ENCODE measurements at places on chromosomes 3 and 15.
A peak's percentile ranks its signal among the peaks of the same experiment; 100 is the strongest.

DNA sequence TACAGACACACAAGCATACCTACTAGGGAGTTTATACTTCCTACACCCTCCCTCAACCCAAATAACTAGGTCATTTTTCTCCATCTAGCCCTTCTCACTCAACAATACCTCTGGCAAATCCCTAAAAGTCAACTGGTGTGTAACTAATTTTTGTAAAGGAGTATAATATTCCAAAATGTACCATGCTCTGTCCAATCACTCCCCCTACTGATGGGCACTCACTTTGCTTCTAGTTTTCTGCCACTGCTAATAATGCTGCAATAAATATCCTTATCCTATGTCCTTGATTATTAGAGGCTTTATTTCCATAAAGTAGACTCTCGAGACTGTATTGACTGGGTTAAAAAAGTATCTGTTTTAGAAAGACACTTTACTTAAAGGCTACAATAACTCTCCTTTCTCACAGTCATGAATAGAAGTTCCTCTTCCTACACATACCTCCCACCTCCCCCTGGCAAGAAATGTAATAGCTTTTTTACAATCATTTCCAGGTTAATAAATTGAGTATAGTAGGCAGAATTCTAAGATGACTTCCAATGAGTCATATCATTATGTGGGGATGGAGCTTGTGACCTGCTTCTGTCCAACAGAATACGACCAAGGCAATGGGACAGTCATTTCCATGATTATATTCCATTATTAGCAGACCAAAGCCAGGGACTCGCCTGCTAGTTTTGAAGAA, 30.0 kb downstream of the SHQ1 start:
- no peak for DNase-seq

DNA sequence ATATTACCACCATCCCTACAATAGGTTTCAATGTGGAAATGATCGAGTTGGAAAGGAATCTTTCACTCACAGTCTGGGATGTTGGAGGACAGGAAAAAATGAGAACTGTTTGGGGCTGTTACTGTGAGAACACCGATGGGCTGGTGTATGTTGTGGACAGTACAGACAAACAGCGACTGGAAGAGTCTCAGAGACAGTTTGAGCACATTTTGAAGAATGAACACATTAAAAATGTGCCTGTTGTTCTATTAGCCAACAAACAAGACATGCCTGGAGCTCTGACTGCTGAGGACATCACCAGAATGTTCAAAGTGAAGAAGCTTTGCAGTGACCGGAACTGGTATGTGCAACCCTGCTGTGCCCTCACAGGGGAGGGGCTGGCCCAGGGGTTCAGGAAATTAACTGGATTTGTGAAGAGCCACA, 510 bp downstream of the ARL14 start:
- DNase-seq, result peak; percentile 59

DNA sequence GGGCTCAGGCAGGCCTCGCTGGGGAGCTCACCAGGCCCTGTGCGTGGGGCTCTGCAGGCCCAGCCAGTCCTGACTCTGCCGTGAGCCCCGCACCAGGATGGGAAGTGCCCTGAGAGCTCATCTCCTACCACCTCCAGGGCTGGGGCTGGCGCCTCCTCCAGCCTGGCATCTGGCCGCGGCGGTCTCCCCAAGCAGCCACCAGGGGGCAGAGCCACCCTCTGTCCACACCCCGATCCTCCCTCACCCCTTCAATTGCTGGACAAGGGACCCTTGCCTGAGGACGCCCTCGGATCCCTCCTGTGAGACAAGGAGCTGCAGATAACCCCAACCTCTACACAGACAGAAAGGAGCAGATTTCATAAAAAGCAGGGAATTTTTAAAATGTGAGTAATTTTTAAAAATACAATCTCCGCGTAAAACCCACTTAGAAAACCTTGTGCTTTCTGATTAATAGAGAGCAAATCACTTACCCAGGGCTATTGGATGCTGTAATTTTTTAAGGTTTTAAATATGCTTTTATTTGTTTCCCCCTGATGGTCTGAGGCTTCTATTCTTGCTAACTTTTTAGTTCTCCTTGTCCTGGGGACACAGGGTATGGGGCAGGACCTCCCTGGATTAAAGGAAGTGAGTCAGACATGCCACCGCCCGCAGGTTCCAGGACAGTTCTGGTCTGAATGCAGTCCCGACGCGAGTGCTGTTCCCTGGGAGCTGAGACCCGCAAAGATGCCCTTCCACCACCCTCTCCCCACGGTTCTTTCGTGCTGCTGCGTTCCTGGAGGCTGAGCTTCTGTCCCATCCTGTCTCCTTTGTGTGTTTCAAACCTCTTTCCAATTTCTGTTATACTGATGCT, 52.3 kb upstream of the CHRNA7 start:
- DNase-seq, result peak; percentile 67

- DNase-seq, result no peak
These were observed 236.2 kb upstream of the LYSMD4 start for GRCh38 chr15:99969261-99969920.

DNA sequence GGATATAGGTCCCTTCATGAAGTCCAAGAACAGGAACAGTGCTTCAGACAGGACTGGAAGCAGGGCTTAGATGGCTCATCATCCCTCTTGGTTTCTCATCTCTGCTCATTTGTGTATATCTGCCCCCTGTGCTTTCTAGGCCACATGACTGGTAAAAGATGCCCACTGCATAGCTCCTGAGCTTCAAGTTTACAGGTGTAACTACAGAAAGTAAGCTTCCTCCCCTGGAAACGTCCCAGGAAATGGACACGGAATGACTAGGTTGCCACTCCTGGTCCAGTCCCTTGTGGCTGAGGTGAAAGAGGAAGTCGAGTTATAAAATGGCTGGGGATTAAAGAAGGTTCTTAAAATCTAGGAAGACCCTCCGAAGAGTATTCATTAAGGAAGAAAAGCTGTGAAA, 32.5 kb downstream of the MYO5A start:
- no peak for DNase-seq

DNA sequence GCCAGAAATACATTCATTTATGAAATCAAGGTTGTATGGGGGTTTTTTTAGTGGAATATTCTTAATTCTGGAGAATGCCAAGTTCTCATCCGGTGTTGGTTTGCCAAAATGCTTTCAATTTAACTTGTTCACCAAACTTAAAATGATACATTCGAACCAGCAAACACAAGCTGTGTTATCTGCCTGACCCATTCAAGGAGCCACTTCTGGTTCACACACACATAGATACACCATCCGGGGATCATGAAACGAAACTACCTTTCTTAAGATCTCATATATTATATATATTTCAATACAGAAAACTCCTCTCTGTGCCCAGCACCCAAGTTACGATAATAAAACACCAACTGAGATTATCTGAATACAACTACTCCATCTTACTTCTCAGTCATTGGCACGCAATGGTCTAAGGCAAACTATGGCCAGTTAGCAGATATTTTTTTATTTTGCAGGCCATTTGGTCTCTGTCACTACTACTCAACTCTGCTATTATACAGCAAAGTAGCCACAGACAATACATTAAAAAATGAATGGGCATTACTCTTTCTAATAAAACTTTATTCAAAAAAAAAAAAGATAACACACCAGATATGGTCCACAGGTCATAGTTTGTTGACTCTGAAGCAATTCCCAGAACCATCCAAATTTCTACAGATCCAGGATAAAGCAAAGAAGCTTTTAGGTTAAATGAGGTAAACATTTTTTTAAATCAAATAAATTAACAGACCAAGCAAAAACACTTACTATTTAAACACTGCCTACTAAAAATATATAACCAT, 89.6 kb downstream of the TBL1XR1 start:
- DNase-seq, result no peak

- no peak for DNase-seq
These were observed 67.8 kb upstream of the ATP10A start for GRCh38 chr15:25930931-25931330.

GRCh38 chr15:57298843-57299550, 77.3 kb upstream of the CGNL1 start:
- no peak for DNase-seq

GRCh38 chr3:170494766-170495165, 76.1 kb downstream of the CLDN11 start:
- no peak for DNase-seq

DNA sequence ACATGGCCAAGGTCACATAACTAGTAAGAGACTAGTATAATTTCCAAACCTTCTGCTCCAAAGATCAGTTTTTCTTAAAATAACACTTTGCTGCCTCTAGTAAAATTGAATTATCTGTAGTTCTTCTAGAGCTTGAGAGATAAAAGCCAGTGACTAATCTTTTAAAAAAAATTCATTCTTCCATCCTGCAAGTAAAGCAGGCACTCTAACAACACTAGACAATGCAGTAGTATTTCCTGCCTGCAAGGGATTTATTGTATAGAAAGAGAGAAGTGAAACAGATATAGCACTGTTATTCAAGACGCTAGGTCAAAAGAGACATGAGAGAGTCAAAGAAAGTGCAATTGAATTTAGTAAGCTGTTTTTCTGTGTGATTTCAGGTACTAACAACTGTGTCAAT, 159.5 kb upstream of the TBC1D5 start:
- DNase-seq, result no peak

DNA sequence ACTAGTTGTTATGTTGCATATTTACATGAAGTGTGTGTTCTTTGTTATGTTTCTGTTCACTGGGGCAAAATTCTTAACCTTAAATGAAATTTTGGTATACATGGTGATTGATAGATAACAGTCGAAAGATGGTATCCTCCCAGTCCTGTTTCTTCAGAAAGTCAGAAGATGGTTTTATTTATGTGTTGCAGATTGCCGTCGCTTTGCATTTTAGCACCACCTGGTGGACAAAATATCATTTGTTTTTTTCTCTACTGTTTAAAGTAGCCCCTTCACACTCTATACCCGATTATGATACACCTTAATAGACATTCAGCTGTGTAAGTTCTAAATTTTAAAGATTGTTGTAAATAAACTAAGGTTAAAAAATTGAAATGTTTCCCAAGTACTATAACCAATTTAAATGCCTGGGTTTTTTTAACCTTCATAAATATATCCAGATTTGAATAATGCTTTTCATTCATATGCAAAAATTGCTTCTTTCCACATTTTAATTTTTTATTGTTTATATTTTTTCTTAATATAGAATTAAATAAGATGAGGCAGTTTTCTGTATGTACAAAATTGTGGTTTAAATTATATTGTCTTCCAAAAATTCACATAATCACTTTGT, 152.2 kb downstream of the ALCAM start:
- peak; percentile 62 for DNase-seq

- peak; percentile 32 for DNase-seq
These were observed 68.6 kb downstream of the ABHD5 start for GRCh38 chr3:43759297-43759782.

DNA sequence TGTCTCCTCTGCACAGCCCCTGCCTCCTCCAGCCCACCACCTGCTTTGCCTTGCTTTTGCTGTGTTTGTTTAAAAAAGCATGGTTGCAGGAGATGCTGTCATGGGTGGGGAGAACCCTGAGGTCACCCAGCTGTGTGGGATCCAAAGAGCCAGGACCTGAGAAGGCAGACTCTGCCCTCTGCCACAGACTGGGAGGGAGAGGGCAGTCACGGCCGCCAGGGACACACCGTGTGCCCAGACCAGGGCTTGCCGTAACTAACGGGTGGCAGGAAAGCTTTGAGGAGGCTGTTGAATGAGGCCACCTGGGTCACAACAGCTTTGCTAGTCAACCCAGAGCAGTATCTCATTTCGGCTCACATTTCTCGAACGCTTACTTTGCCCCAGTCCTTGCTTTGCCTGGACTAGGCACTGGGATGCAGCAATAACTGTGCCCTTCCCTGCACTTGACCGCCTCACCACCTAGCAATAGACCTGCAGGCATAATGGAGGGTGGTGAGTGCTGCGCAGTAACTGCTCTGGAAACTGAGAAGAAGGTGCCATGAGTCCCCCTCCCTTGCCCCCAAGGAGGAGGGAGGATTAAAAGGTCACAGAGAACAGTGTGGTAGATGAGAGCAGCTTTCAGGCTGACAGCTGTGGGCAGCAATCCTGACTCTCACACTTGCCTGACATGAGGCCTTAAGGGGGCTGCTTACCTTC, 55.0 kb upstream of the CTDSPL start:
- no peak for DNase-seq

DNA sequence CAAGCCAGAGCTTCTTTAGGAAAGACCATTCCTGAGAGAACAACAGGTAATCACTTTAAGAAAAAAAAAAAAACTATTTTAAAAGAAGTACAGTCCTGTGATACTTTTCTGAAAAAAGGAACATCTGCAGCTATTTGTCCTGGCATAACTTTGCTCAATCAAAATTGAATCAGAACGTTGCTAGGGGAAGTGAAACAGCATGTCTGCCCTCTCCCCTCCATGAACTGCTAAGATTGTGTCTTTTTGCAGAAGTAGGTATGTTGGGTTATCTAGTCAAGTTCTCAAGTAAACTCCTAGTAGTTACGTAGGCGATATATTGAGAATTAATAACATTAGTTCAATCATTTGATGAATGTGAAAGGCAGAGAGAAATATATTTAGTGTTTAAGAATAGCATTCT, 1013.3 kb downstream of the TUSC7 start:
- no peak for DNase-seq

DNA sequence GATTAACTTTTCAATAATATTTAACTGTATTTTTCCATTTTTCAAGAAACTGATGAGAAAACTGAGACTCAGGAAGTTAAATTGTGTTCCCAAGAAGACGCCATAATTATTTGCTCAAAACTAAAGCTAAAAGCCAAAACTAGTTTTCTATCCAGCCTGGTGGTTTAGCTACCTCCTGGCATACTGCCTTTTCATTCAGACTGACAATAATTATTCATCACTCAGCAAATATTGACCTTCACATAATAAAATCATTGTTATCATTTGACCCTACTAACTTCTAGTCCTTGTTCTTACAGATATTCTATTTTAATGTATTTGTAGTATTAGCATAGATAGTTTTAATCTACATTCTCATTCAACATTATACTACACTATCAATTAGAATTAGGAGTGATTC, 210.6 kb upstream of the GADL1 start:
- DNase-seq, result no peak

GRCh38 chr3:152790651-152791387, 44.1 kb upstream of the P2RY1 start:
- no peak for DNase-seq

DNA sequence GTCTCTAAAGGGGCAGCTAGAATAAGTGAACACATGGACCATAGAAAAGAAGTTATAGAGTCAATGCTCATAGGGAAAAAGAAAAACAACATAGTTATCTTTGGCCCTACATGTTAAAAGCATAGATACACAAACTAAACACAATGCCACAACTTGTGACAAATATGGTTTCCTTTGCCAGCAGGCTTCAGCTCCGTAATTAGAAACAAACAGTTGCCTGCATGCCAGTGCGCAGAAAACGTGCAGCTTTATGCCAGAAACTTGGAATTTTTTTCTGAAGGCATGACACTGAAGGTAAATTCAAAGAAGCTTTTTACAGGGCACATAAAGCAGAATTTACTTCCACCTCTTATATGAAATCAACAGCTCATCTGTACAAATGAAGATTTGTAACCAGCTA, 2.2 kb upstream of the CPNE4 start:
- DNase-seq, result no peak

GRCh38 chr3:143875546-143875945, 27.3 kb upstream of the SLC9A9 start:
- DNase-seq, result no peak

Data from LoVo (cell line).